ENCODE measurements at places on chromosomes 1 and 21.

DNA sequence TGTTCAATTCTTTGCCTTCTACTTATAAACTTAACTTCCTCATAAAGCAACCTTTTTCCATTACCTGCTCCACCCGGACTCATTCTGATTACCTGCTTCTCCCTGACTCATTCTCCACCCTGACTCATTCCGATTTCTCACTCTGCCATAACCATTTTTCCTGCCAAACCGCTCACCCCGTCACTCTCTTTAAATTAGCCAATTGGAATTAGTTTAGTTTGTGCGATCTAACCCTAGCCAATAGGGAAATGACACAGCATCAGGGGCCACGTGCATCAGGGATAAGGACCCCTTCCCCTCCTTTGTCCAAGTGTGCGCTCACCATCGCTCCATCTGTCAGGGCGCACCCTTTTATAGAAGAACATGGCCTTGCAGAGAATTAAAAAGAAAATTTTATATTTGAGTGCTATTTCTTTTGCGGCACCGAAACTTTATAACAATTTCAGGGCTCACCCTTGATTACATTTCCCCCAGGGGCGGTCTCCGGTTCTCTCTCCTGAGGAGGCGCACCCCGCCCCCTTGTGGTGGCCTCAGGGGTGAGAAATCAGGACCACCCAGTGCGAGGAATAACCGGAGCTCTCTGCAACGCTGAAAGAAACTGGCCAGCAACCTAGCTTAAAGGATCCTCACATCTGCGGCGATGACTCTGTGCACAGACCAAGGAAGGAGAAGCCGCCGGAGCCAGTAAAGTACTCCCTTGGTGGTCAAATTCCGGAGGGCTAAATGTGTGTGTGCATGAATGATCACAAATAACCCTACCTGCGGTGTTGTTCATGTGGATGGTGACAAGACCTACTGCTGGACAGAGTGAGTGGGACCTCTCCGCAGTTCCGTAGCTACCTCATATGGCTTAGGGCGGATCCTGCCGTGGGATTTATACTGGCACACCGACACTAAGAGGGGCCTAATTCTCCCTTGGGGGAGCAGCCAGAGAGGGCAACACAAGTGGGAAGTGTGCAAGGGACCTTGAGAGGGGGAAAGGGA is 30.3 kb upstream of the CBR3 start:
- peak; percentile 49 for DNase-seq

- no peak for DNase-seq
Measured at GRCh38 chr1:198107091-198107501, 49.7 kb upstream of the NEK7 start.

GRCh38 chr1:165832902-165833301 is 5.5 kb downstream of the UCK2 start:
- DNase-seq, result no peak

GRCh38 chr1:77953907-77954306 is 25.0 kb downstream of the FUBP1 start:
- no peak for DNase-seq

DNA sequence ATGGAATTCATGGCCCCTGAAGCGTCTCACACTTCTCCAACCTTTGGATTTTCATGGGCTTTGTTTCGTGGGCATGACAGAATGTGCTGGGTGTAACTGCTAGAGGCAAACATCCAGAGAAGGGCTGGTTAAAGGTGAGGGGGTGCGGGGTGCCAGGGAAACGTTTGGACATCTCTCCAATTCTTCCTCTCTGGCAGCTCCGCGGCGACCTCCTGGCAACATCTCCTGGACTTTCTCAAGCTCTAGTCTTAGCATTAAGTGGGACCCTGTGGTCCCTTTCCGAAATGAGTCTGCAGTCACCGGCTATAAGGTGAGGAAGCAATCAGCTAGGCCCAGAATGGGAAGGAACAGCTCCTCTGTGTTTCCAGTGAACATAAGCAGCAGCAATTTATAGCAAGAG is 12.0 kb downstream of the TMEM81 start:
- DNase-seq, result no peak

DNA sequence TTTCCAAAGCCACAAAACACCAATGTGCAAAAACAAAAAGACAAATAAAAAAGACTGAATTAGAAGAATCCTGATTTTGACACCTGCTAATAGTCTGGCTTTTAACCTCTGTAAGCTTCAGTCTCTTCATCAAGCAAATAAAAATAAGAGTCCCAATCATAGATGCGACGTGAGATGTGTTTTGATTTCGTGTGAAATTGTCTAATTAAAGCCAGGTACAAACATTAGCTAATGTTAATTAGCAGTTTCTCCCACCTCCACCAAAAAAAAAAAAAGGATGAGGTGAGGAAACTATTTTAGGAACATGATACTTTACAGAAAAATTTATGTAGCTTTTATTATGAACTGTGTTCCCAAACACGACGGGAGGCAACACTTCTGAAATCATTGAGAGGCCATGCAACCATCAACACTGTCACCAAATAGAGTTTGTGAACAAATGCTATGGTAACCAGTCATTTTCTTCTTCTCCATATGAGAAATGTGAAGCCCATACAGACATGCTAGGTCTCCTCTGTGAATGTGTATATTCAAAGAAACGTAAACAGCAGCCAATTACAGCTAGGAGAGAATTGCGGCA is 6.7 kb upstream of the EVI5 start:
- no peak for DNase-seq

DNA sequence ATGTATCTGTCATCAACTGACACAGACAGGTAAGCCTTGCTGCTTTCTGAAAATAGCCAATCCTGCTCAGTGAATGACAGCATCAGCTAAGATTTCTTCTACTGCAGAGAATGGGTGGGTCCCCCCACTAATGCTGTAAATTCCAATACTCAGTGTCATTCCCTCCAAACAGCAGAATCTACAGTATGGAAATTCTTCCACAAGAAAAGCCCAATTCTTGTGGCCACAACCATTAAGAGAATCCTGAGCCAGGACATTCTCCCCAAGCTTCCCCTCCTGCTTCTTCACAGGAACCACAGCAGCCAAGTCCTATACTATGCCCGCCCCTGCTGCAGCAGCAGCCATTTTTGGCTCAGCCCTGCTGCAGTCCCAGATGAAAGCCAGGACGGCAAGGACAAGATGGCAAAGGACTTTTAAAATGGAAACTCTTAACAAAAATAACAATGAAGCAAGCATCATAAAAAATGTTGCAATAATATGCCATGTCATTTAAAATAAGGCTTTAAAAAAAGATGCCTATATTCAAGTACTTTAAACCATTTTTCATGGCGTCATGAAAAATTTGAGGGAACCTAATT is 26.8 kb downstream of the EIF4G3 start:
- DNase-seq, result no peak

- DNase-seq, result no peak
Measured at GRCh38 chr1:39082811-39083576, 56.8 kb downstream of the NDUFS5 start.

DNA sequence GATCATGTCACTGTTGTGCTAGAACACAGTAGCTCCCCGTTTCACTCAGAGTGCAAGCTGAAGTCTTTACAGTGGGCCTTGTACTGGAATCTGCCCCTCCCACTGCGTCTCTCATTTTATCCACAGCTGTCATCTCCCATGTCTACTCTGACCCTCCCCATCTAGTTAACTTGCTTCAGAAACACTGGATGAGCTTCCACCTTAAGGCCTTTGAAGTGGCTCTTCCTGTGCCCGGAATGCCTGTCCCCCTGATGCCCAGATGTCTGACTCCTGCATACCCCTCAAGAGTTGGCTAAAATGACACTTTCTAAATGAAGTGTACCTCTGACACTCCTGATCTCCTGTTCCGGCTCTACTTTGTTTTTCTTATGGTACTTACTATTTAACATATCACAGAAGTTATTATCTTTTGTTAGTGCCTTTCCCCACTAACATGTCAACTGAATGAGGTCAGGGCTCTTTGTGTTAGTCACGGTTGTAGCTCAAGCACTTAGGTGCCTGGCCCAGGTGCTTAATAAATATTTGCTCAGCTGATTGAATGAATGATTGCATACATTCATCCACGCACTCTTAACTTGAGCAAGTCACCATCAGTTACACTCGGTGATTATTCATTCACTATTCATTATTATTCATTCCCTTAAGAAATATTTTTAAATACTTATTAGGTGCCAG is 13.3 kb downstream of the ARV1 start:
- DNase-seq, result no peak

DNA sequence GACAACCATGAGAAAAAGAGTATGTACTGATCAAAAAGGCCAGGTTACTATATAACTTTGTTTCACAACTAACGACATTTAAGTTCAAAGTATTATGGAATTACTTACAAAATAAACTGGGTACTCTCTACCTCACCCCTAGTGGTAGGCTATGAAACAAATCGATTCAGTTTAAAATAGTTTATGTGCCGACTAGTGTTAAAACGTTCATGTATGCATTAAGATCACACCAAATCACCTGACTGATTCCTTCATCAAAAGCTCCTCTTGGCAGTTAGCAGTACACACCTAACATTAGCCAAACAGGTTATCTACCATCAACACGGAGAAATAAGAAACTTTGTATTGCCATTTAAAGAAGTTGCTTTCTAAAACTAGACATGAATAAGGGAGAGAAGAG is 137.1 kb downstream of the AKT3 start:
- no peak for DNase-seq

GRCh38 chr21:38702196-38702595 is 103.5 kb upstream of the ETS2 start:
- DNase-seq, result no peak

DNA sequence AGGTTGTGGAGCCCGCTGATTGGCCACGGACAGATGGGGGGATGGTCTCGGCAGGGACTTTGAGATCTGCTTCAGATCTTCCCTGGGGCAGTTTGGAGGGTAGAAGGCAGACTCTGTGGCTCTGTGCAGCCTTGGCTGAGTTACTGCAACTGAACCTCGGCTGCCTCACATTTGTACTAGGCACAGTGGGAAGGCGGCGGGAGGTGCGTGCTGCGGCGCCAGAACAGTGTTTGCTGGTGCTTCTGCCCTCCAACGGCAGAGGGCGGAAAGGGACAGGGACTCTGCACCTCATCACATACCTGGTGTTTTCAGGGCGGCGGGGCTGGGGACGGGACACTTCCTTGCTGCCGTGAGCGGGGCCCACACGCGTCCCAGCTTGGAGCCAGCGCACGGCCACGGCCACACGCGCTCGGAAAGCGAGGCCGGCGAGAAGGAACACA is 26.2 kb downstream of the SLC66A1 start:
- DNase-seq, result no peak

DNA sequence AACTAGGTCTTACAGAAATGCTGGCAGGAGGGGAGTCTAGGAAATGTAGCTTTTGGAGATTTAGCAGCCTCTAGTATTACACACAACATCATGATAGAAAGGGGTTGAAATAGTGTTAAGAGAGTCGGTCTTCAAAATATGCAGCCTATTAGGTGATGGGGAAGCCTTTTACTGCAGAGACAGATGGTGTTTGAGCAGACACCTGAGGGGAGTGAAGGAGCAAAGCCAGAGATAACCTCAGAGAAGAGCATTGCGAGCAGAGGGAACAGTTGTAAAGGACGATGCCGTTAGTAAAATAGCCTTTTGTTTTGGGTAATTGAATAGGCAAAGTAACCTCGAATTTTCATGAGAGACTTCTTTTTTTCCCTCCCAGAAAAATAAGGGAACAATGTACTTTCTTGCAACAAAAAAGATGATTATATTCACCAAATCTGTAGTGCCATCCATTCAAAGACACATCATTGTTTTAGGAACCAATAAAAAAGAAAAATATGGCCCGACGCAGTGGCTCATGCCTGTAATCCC is 66.3 kb upstream of the KIF1B start:
- no peak for DNase-seq

- DNase-seq, result no peak
Measured at GRCh38 chr1:77267035-77267434, 14.8 kb upstream of the AK5 start.

GRCh38 chr1:165353731-165354671 is 2.5 kb downstream of the LMX1A start:
- DNase-seq, result no peak

DNA sequence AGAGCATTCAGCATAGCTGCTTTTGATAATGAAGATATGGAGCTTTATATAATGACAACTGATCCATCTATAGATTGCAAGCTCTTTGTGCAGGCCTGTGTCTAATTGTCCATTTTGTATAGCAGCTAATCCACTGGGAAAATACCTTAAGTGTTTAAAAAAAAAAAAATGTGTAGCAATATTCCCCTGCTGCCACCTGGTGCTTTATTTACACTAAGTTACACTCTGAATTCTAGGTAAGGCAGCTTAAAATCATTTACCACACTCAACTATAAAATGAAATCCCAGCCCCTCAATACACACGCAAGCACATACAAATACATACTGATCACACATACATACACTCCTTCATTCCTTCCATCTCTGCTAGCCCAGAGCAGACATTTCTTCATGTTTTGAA is 49.1 kb upstream of the BCL9 start:
- DNase-seq, result no peak

- DNase-seq, result peak; percentile 84
Measured at GRCh38 chr1:161115132-161115711, 2.6 kb downstream of the PFDN2 start.

DNA sequence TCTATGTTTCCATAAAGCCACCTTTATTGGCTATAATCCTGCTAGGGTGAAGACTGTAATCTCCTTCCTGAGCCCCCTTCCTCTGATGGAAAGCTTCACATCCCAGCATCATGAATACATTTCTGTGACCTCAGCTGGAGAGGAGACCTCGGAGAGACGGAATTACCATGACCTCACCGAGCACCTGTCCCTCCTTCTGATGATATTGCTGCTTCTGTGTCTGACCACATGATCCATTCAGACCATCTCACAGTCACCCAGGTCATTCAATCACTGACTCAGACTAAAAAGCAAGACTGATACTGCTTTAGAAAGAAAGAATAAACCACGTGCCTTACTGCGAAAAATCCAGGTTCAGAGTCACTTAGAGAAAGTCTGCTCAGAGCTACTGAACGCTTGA is 8.8 kb downstream of the KCND3 start:
- DNase-seq, result no peak

DNA sequence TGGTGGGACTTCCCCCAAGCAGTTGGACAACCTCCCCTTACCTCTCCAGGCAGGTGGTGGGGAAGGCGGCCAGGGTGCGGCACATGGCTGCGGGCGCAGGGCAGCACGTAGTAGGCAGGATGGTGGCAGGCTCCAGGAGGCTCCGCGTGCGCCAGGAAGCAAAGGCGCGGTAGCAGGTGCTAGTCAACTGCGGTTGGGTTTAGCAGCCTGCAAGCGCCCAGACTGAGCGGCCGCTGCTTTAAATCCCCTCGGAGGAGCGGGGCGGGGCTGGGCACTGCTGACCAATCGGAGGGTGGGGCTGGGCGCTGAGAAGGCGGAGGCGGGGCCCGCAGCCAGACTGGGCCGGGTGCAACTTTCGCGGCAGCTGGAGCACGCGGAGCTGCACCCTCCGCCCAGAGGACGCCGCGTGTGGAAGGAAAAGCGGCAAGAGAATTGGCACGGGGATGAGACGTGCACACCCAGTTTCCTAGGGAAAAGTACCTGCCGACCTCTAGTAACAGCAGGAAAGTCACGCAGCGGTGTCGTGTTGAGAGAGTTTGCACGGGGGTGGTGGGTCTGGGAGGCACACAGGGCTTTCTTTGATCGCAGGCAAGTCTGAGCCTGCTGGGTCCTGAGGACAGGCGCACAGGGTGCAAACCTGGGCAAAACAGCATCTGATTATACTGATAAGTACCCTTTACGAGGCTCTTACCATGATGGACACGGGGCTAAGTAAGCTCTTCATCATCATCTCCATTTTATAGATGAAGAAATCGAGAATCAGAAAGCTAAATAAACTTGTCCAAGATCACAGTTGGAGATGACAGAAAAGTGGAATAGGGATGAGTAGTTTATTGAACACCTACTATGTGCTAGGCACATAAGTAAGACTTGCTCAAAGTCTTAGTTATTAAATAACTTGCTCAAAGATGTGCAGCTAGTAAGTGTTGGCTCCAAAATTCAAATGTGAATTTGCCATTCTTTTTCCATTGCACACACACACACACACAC is at the start of gene RGS16:
Gene RGS16 (minus strand): TSS at position 215 of the 990 bp plus-strand sequence. CDS start 130 bp downstream, at position 85.
- DNase-seq, result peak; percentile 97

GRCh38 chr1:168341483-168341975 is 60.9 kb downstream of the TBX19 start:
- DNase-seq, result peak; percentile 57
